ENCODE measurements at places on chromosomes 3 and 15.

- DNase-seq, result no peak
These were observed 7.7 kb downstream of the TNK2 start for GRCh38 chr3:195900436-195901355.

GRCh38 chr15:67820992-67821783 lies 4.1 kb upstream of the SKOR1 start:
- no peak for DNase-seq

DNA sequence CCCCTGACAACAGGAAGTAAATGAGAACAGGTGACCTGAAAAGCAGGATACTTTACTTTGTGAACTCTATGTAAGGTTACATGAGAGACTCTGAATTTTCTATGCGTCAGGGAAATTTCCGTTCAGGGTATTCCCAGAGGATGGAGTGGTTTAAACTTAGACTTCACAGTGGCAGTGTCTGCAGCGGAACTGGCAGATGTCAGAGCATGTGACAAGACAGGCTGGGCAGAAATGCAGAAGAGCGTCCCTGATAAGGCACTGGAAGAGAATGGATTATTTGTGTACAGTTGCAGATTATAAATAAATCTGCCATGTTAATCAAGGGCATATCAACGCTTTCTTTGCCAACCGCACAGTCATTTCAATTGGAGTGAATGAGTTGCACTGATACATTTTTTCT lies 598.4 kb upstream of the ZNF717 start:
- no peak for DNase-seq

DNA sequence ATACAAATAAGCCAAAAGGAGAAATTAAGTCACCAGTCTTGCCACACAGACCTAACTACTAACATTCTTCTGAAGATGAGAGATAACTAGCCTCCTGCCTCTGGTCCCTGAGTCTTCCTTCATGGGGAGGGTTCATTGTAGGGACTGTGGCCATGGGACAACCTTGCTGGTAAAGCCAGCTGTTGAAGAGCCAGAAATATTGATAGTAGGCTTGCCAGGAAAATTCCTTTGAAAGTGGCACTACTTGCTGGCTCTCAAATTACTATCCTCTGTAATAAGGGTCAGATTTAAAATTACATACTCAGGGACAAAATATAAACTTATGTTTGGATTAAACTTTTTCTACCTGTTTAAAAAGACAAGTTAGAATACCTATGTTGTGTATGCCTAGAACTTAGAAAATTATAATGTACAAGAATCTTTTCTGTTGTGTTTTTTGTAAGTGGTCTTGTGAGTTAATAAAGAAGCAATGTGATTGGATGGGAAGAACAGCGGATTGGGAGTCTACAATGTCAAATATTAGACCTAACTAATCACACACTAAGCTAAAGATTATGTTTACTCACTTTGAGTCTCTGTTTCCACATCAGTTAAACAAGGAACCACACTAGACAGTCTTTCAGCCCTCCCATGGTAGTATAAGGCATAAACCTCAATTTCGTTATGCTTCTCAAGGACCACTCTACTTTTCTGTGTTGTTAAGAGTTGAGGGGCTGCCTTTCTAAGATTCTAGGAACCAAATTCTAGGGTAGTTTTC lies 60.0 kb upstream of the TRIM71 start:
- DNase-seq, result no peak

DNA sequence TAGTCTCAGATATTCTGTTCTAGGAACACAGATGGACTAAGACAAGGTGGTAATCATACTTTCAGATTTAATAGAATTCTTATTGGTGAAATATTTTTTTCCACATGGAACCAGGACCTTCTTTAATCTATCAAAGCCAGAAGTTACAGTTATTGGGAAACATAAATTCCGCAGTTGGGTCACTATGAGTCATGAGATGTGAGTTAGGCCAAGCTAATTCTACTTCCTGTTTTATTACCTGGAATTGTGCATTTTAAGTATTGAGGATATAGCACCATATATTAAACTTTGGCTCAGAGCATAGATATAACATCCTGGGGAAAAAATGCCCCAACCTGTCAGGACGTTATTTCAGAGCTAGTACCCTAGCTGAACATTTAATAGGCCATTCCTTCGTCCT lies 96.4 kb upstream of the P3H2 start:
- DNase-seq, result no peak

- no peak for DNase-seq
These were observed 9.2 kb downstream of the ZIC1 start for GRCh38 chr3:147418371-147418781.

GRCh38 chr3:152611905-152612304 lies 223.0 kb upstream of the P2RY1 start:
- DNase-seq, result no peak

DNA sequence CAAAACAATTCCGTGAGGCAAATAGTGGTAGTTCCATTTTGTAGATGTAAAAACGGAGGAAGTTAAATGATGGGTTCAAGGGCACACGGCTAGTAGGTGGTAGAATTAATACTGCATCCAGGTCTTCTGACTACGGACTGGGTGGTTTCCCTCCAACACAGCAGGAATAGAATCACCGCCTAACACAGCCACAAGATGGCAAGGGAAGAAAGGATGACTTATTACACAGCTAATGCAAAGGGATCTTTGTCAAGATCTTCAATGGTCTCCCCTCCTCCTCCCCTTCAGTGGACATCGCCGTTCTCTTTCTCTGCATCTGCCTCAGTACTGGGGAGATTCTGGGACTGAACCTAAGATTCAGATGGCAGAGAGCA lies 524 bp upstream of the TOPBP1 start:
- no peak for DNase-seq
